AG04450 (cell line): ENCODE measurements at places on chromosomes 2 and 18.

- no peak for DNase-seq
Observed at GRCh38 chr2:5067816-5068215, 624.4 kb upstream of the SOX11 start.

- no peak for DNase-seq
Observed at GRCh38 chr2:207148020-207148419, 17.7 kb downstream of the KLF7 start.

GRCh38 chr2:191724015-191724414 is 46.1 kb downstream of the NABP1 start:
- DNase-seq: no peak

DNA sequence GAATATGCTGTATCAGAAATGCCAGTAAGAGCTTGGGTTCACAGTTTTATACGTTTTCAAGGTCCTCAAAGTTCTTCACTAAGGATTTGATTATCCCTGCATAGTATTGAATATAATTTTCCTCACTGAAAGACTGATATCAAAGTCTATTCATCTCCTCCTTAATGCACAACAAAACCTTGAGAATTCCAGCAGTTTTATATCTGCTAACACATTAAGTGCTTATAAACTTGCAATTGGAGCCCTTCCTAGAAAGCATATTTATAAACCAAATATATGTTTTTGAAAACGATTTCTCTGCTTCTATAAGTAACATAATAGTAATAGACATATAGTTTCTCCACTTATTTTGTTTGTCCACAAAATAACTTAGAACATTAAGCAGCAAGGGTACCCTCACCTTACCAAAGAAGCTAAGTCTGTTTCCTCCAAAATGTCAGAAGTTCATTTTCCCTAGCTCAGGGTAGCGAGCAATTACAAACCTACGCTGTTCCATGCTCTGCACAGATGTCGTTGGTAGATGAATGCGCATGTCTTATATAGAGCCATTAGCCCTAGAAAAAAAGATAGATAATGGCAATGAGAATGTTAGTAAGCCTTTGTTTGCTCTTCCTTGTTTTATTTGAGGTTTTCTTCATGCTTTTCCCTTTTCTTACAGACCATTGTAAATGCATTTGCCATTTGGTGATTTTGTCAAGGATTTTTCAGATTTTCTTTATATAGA is 213.2 kb downstream of the RBM43 start:
- DNase-seq: no peak

GRCh38 chr2:229287823-229288222 is 16.7 kb upstream of the PID1 start:
- no peak for DNase-seq

DNA sequence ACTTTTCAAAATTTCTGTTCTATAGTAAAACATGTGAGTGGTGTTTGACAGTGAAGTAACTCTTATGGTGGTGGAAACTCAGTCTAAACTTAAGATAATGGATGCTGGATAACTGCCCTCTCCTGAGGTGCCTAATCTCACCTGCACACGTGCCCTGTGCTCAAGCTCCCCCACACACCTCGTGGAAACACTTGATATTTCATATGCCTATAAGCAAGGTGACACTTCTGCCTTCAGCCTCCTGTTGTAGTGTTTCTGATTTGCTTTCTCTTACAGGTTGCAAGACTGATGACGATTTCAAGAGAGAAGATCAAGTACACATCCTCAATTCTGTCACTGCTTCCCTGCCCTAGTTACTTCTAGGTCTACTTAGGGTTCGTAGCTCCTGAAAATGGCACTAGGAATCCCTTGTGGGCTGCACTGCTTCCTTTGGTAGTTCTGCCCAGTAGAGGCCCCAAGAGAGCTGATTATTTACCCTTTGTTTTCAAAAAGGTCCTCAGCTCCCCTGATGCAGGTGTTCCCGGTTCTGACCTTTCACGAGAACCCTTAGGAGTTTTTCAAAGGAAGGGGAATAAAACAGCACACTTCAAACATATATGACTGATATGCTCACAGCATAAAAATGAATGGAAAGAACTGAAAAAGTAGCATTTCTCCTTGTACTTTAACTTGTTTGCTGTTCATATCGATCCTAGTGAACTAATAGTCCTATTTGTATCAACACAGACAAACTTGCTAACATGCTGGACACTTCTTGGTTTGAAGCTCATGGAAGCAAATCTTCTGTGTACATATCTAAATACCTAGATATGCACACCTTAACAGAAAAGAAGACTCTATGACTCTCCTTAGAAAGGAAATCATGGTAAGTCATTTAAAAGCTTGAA is 6.7 kb downstream of the CAVIN2 start:
- DNase-seq: no peak

GRCh38 chr2:154533300-154533940 is 165.1 kb upstream of the KCNJ3 start:
- no peak for DNase-seq

- no peak for DNase-seq
Observed at GRCh38 chr2:29310650-29311348, 195.6 kb downstream of the CLIP4 start.

DNA sequence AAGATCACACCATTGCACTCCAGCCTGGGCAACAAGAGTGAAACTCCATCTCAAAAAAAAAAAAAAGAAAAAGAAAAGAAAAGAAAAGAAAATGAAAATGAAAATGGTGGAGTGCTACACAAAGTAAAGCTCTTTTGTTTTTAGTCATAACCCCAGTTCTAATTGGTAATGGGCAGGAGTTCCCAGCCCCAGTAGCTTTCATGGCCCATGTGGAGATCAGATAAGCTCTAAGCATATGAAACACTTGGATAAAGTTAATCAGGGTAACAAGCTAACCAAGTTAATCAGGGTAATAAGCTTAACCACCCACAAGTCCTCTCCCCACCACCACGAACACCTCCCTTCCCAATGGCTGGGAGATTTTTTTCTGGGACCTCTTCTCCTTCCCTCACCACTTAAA is 240.8 kb downstream of the BCL11A start:
- no peak for DNase-seq

GRCh38 chr2:42854207-42854818 is 61.9 kb upstream of the HAAO start:
- no peak for DNase-seq

DNA sequence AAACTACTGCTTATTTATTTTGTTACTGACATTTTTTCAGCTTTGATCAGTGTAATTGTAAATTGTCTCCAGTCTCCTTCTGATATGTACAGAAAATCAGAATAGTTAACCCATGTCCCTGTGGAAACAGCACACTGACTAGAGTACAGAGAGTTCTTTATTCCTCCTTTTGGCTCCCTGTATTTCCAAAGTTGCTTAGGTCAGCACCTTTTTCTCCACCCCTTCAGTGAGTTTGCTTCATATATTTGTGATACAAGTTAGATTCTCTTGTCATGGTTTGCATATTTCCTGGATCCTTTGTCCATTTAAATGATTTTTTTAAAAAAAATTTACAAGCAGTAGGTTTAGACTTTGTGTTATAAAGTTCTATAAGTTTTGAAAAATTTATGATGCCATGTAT is 2051.1 kb upstream of the LRRTM1 start:
- DNase-seq: no peak

- no peak for DNase-seq
Observed at GRCh38 chr2:173552531-173552930, 197.9 kb downstream of the CDCA7 start.

- DNase-seq: no peak
Observed at GRCh38 chr2:42879913-42880737, 87.7 kb upstream of the HAAO start.

GRCh38 chr18:34483198-34483597 is 226.9 kb upstream of the DTNA start:
- DNase-seq: no peak

GRCh38 chr2:88666576-88666975 is 24.9 kb upstream of the RPIA start:
- DNase-seq: no peak
